Stimulated activated CD4-positive, alpha-beta T cell treated with anti-CD3 and anti-CD28 coated beads, Interleukin-1b, Interleukin-23, amount 100 ng/mL, for 4 hours (primary cell): ENCODE measurements at places on chromosomes 3 and 15.

GRCh38 chr3:173938159-173938558 is 540.6 kb downstream of the NLGN1 start:
- DNase-seq: no peak

DNA sequence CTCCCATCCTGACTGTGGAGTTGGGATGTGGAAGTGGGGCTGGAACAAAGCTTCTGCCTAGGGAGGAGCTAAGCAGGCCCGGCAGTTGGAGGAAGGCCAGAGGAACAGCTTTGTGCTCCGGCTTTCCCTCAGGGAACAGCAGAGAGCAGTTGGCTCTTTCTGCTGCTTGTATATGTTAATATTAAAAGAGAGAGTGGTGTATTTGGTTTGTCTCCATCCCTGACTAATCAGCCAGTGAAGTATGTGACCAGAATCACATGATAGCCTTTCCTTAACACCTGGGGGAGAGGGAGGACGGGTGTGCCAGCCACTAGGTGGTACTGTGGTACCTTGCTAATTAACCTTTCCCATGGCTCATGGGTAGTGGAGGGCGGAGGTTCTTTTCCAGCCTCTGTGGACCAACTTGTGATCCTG is 10.0 kb downstream of the EIF2B5 start:
- DNase-seq: peak; percentile 40

GRCh38 chr3:186627852-186628414 is 12.3 kb upstream of the FETUB start:
- no peak for DNase-seq

GRCh38 chr3:128603811-128604775 is 46.5 kb downstream of the RPN1 start:
- no peak for DNase-seq
